ENCODE measurements at places on chromosomes 12 and 14. TPM values are rescaled to one million over a fixed set of nuclear protein-coding genes. Genes with fewer than 3 reads are reported as not detected.

DNA sequence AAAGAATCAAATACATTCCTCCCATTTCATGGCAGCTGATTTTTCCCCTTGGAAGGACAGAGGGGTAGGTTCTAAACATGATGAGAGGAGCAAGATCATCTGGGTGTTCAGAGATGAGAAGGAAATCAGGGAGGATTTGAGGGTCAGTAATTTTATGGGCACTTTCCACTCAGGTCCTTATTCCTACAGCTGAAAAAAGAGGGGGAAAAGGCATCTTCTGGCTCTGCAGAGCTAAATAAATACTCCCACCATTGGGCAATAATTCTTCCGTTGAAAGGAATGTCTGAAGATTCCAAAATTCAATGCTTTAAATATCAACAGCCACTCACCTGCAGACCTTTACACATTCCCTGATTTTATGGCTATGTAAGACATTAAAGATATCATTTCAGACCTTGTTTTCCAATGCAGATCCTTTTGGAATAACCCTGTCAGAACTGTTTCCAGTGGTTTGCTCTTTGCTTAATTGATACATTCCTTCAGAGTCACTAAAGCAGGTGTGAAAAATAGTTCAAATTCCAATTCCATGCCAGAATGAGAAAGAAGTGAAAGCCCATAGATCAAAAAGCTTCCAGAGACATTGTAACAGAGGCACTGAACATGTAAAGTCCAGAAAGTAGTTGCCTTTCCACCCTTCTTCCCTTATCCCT is 233.3 kb upstream of the KRR1 start:
- DNase-seq = no peak

GRCh38 chr12:50647479-50647878 is 116.4 kb upstream of the ATF1 start:
- DNase-seq = no peak

GRCh38 chr14:99821519-99822508 is 28.6 kb downstream of the EML1 start:
- peak; percentile 25 for DNase-seq

GRCh38 chr14:89521988-89522387 is 105.0 kb upstream of the FOXN3 start:
- DNase-seq = no peak

GRCh38 chr12:96876966-96877365 is 30.1 kb upstream of the NEDD1 start:
- no peak for DNase-seq

GRCh38 chr12:93888964-93889363 is 211.8 kb downstream of the CRADD start:
- no peak for DNase-seq

GRCh38 chr14:21987937-21988336 is 314.3 kb upstream of the OR4E1 start:
- DNase-seq = no peak

- DNase-seq = peak; percentile 88
Observed at GRCh38 chr12:79689477-79690141, 1.2 kb downstream of the PAWR start.

- DNase-seq = no peak
Observed at GRCh38 chr12:111111681-111112080, 191.3 kb upstream of the MYL2 start.

DNA sequence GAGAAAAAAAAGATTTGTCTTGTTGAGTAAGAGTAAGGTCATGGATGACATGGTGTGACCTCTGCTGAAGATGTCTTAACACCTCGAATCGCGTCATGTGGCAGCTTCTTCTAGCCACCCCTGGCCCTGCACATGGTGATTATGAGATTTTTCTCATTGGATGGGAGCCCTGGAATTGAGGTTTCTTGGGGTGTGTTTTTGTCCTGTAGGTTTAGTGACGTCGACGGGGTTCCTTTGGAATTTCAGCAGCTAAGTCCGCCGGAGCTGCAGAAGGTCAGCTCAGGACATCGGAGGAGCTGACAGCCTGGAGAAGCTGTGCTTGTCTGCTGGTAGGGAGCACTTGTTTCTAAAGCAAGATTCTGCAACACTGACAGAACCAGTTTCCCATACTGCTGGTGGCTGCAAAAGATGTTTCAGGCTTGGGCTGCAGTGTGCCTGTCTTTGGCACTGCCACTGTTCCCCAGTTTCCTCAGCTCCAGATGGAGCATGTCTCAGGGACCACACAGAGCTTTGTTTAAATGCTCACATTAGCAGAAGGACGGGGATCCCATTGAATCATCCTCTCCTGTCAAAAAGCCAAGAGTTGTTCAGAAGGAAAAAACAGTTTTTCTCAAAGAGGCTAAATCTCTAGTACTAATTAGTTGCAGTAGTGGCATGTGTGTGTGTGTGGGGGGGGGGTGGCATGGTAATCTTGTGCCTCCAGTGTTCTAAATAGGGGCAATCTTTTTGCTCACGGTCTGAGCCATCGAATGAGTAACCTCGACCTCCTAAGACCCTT is 5.2 kb upstream of the FOS start:
- DNase-seq = no peak

GRCh38 chr12:81866081-81866480 is 106.9 kb upstream of the PPFIA2 start:
- no peak for DNase-seq

- DNase-seq = peak; percentile 89
Observed at GRCh38 chr14:64705381-64706118, 1.3 kb downstream of the PLEKHG3 start.

- DNase-seq = no peak
Observed at GRCh38 chr14:62304257-62304656, 542.0 kb downstream of the SNAPC1 start.

- DNase-seq = no peak
Observed at GRCh38 chr14:91998667-91999570, 40.9 kb downstream of the TRIP11 start.

DNA sequence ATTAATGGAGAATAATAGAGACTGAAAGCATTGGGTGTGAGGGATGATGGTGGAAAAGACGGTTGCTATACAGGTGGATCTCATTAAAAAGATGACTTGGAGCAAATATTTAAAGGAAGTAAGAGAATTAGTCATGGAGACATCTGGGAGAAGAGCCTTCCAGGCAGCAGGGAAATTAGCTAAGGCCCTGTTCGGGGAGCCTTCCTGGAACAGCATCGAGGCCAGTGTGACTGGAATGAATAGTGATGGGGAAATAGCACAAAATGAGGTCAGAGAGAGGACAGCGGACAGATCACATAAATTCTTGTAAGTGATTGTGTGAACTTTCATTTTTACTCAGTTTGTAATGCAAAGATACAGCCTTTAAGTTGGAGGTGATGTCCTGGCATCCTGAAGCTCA is 842.3 kb downstream of the SLC6A15 start:
- DNase-seq = peak; percentile 81

DNA sequence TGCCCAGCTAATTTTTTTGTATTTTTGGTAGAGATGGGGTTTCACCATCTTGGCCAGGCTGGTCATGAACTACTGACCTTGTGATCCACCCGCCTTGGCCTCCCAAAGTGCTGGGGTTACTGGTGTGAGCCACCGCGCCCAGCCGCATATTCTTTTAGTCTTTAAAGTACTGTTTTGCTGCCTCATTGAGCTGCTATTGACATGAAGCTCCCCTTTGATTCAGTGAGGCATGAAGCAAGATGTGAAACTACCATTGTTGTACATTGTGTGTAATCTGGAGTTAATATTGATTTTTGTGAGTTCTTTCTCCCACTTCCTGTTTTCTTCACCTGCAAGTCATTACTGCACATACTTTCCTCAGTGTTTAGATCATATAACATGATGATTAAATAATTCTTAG is 80.8 kb downstream of the MNAT1 start:
- no peak for DNase-seq

GRCh38 chr12:38386205-38386985 is 69.8 kb downstream of the ALG10B start:
- no peak for DNase-seq

GRCh38 chr14:75232597-75232996 is 46.0 kb upstream of the FOS start:
- no peak for DNase-seq

GRCh38 chr12:54657105-54657607 is 9.0 kb upstream of the DCD start:
- no peak for DNase-seq

- DNase-seq = no peak
Observed at GRCh38 chr14:64826333-64826732, 53.4 kb downstream of the SPTB start.

DNA sequence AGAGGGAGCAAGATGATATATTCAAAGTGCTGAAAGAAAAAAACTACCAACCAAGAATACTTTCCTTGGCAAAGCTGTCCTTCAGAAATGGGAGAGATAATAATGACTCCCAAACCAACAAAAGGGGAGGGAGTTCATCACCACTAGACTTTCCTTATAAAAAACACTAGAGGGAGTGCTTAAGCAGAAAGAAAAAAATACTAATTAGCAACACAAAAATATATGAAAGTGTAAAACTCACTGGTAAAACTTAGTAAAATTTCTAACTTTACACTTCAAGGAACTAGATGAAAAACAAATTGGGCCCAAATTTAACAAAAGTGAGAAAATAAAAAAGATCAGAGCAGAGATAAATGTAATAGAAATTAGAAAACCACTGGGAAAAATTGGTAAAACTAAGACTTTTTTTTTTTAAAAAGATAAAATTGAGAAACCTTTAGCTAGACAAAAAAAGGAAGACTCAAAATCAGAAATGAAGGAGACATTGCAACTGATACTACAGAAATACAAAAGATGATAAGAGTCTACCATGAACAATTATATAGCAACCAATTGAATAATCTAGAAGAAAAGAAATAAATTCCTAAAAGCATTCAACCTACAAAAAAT is 60.4 kb upstream of the FAR2 start:
- DNase-seq = no peak

- DNase-seq = no peak
Observed at GRCh38 chr12:9344541-9344940, 136.3 kb upstream of the PZP start.

GRCh38 chr14:24674204-24674970 is 40.4 kb upstream of the GZMB start:
- no peak for DNase-seq

DNA sequence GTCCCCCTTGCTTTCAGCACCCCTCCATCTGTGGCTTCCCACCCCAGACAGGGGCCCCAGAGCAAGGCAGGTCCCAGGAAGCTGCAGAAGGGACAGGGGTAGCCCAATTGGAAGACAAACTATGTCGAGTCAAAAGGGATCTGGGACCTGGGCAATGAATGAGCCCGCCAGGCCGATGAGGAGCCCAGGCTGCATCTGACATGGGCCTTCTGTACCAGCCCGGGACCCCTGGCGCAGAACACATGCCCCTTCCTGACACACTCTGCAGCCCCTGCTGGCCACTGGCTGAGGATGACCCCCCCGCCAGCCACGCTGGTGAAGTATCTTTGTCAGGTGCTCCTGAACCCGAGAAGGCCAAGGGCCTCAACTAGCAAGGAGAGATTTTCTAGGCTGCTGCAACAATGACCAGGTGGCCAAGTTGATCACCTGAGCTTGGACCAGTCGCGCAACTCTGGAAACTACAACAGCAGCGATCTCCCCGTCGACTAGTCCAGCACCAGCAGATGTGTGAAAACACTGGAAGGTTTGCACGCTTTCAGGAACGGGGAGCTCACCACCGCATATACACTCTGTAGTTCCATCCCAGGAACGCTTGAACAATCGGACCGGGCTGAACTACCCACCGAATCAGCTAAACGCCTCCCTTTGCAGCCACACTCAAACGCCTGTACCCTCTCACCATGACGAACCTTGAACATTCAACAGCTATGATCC is 119.0 kb downstream of the NCOR2 start:
- DNase-seq = no peak

DNA sequence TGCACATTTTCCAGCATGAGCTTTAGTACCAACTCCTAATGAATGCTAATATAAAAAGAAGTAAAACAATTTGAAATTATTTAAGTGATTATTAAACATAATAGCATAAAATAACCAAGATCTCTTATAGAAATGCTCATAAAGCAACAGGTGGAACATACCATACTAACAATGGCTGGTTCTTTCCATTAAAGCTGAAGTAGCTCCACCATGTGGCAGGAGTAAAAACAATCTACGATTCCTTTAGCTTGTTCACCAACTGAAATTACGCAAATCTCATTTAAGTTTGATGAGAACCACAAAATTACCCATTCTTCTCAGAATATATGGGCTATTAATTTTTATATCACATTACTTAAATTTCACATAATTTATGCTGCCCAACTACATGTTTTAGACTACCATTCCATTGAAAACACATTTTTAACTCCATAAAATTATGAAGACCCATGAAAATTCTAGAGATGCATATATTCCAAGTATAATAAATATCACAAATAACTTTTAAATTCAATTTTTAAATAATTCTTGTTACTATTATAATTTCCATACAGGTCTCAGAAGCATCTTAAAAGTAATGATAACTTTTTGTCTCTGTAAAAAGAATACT is 213.6 kb downstream of the DAD1 start:
- DNase-seq = no peak

- no peak for DNase-seq
Observed at GRCh38 chr14:83019744-83020414, 1486.2 kb upstream of the SEL1L start.

- DNase-seq = no peak
Observed at GRCh38 chr12:49043856-49044258, 16.7 kb downstream of the KMT2D start.

GRCh38 chr12:104006929-104007328 is 41.3 kb downstream of the TDG start:
- DNase-seq = no peak

GRCh38 chr14:82421286-82421685 is 887.6 kb upstream of the SEL1L start:
- DNase-seq = no peak

DNA sequence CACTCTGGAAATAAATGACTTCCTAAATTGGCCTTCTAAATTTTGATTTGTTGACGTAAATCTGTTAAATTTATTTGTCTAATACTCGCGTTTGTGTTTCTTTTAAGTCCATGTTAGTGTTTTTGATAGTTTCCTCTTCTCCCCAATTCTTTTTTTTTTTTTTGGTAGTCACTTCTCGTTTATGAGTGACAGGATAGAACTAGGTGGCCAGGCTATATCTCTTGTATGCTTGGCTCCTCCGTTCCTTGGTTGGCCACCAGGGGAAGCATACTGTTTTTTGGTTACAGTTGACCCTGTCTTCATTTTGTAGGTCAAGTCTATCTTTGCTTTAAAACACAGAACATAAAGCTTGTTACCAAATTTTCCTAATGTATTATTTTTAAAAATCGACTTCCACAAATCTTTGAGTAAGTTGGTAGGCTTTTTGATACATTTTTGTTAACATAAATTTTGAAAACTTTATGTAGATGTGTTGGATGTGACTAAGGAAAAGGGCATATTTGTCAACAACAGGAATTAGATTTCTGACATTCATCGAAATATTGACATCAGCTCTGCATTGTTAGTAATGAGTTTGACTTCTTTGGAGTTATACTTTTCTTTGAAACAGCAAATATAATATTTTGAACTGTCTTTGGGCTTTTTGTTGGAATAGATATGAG is 2.2 kb downstream of the RCOR1 start:
- peak; percentile 90 for DNase-seq

CCDC196 gene
- total RNA-seq = not detected

RNASE3 gene
- total RNA-seq = not detected

IFNG gene
- total RNA-seq = not detected

PHC1 gene
- 9.6 TPM for total RNA-seq

PALS1 gene
- 20.9 TPM for total RNA-seq

TAS2R46 gene
- total RNA-seq = not detected

TBX3 gene
- 15.2 TPM for total RNA-seq

FBXO34 gene
- 32.2 TPM for total RNA-seq

NELL2 gene
- total RNA-seq = 32.3 TPM

SIRT4 gene
- 4.1 TPM for total RNA-seq

IGF1 gene
- total RNA-seq = 6.2 TPM

FGF23 gene
- not detected for total RNA-seq

SOAT2 gene
- 0.26 TPM for total RNA-seq

ARHGAP9 gene
- total RNA-seq = 6.6 TPM

IL31 gene
- total RNA-seq = not detected

SEL1L gene
- total RNA-seq = 34.0 TPM
